ENCODE measurements at places on chromosomes 6 and 20. TPM values are rescaled to one million over a fixed set of nuclear protein-coding genes. Genes with fewer than 3 reads are reported as not detected.

DNA sequence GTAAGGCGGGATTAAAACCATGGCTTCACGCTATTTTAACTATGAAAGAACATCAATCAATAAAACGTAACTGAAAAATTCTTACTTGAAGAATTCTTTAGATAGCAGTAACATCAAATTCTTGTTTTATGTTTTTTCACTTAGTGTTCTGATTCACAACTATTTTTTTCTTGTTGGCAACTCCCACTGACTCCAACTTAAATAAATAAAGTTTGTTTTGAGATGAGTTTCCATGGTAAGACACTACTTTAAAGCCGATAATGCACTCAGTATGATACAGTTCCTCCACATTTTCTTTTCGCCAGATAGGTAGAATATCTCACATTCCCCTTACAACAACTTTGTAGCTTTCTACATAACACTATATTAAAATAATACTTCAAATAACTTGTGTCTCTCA is 33.1 kb upstream of the CNKSR3 start:
- no peak overlapping the region for H3K4me3 ChIP-seq
- no peak overlapping the region for H3K27ac ChIP-seq
- no peak for DNase-seq

DNA sequence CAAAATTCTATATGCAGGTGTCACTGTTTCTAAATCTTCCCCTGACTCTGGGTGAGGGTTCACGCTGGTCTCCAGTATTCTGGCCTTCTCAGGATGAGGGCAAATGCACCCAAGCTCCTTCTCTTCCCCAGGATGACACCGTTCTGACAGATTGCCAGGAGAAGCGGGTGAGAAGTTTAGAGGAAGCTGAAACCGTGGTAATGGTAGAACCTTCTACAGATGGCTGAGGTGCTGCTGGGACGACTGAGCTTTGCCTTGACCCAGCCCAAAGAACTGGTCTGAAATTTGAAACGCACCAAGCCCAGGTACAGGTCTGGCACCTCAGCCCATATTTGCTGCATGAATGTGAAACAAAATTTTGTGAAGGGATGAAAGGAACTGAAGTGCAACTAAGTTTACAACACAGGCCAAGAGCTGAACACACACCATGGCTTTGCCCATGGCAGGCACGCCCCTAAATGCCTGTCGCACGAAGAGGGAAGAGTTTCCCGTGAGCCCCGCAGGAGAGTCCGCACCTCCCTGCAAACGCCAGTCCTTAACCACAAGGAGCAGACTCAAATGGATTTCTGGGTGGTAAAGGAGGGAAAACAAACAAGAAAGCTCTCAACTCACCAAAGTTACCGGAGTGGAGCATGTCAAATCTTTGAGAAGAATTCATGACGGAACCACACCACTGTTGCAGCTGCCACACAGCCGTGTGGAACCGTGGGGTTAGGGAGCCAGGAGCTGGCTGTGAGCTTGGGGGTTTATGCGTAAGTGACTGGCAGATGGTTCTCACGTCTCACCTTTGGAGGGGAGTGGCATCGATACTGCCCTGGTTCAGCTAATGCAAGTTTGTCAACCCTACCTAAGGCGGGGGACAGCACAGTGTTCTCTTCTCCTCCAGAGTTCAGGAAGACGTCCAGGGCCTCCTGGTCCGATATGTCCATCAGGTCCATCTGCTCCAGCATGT is 138.9 kb downstream of the DTNBP1 start:
- H3K27me3 ChIP-seq = no peaks in the 10 kb centered on the region
- no peak overlapping the region for H3K27ac ChIP-seq
- no peak overlapping the region for H3K4me3 ChIP-seq
- no peak for DNase-seq
- H3K36me3 ChIP-seq = peaks cover 27% of the 10 kb centered on the region

GRCh38 chr6:39664173-39664572 is 61.0 kb downstream of the KIF6 start:
- H3K4me1 ChIP-seq = no peaks in the 10 kb centered on the region
- no peak for DNase-seq
- H3K27ac ChIP-seq = no peak overlapping the region
- no peaks in the 10 kb centered on the region for H3K27me3 ChIP-seq
- H3K4me3 ChIP-seq = no peak overlapping the region
- no peaks in the 10 kb centered on the region for H3K36me3 ChIP-seq

PPP1R16B gene
- 15.1 TPM for total RNA-seq

- H3K27me3 ChIP-seq = no peaks in the 10 kb centered on the region
- H3K4me3 ChIP-seq = no peak overlapping the region
- no peak overlapping the region for H3K27ac ChIP-seq
- DNase-seq = no peak
- peaks cover 59% of the 10 kb centered on the region for H3K36me3 ChIP-seq
These were observed 28.0 kb downstream of the DIDO1 start for GRCh38 chr20:62898093-62898964.

DNA sequence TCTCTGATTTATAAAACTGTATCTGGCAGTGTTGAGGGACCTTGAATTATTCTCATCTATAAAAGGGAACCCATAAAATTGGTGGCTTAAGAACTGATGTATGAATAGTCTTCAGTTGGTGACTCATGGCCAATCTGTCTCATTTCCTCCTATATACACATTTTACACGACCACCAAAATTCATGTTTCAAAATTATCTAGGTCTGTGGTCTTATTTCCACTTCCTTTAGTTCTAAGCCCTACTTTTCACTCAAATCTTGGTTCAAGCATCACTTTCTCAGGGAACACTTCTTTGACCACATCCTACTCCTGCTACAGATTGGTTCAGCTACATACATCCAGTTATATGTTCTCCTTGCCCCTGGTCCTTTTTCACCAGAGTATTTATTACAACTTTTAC is 18.6 kb upstream of the ENPP1 start:
- H3K36me3 ChIP-seq = no peaks in the 10 kb centered on the region
- H3K4me3 ChIP-seq = no peak overlapping the region
- H3K4me1 ChIP-seq = no peaks in the 10 kb centered on the region
- DNase-seq = no peak

- H3K27ac ChIP-seq = no peak overlapping the region
- no peaks in the 10 kb centered on the region for H3K4me1 ChIP-seq
- H3K27me3 ChIP-seq = no peaks in the 10 kb centered on the region
- no peak overlapping the region for H3K4me3 ChIP-seq
- no peaks in the 10 kb centered on the region for H3K36me3 ChIP-seq
These were observed 44.9 kb downstream of the SNAP25 start for GRCh38 chr20:10263385-10264165.

C20orf144 gene
- total RNA-seq = not detected

DNA sequence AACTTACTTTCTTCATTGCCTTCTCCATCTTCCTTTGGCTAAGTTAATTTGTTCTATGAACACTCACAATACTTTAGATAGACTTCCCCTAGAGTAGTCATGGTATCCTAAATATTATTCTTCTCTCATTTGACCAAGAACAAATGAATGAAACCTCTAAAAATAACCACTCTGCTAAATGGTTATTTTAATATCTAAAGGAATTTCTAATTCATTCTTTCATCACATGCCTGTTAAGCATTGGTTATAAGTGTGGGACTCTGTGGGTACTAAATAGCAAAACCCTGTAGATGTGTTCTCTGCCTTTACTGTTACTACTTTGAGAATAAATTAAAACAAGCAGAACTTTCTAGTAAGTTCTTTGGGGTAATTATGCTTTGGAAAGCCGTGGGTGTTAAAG is 138.9 kb downstream of the EYA4 start:
- H3K4me3 ChIP-seq = no peak overlapping the region
- no peaks in the 10 kb centered on the region for H3K4me1 ChIP-seq
- H3K27me3 ChIP-seq = no peaks in the 10 kb centered on the region
- H3K36me3 ChIP-seq = no peaks in the 10 kb centered on the region
- no peak for DNase-seq
- H3K27ac ChIP-seq = no peak overlapping the region

DNA sequence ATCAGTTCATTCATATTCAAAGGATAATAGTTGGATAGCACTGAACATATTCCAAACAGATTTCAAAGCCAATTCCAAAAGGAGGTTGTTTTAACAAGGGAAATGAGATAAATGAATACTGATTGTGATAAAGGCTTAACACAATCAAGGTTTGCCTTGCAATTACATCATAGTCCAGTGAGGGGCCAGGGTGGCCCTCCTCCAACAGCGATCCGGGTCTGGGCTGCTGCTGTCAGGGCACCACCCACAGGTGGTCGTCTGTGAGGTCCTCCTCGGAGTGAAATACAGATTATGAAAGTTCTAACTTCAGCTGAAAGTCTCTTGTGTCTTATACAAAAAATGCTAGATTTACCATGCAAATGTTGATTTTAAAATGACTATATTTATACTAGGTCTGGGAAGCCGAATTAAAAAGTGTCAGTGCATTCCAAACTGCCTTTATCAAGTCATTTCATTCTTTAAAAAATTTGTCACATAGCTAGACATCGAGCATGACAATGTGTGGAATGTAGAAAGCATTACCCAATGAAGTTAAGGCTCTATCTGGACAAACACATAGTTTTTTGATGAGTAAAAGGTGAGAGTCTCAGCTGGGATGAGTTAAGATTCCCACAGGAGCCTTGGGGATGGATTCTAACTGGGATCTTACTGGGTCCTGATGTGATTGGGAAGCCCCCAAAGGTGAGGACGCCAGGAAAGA is 65.9 kb upstream of the SLC22A23 start:
- no peak overlapping the region for H3K27ac ChIP-seq
- no peak for DNase-seq
- no peak overlapping the region for H3K4me3 ChIP-seq
- no peaks in the 10 kb centered on the region for H3K4me1 ChIP-seq
- H3K36me3 ChIP-seq = no peaks in the 10 kb centered on the region

- no peak for DNase-seq
- H3K4me3 ChIP-seq = no peak overlapping the region
- no peaks in the 10 kb centered on the region for H3K27me3 ChIP-seq
- no peaks in the 10 kb centered on the region for H3K4me1 ChIP-seq
- H3K36me3 ChIP-seq = no peaks in the 10 kb centered on the region
These were observed 142.5 kb downstream of the SLC24A3 start for GRCh38 chr20:19354950-19355349.

KCNG1 gene
- 0.30 TPM for total RNA-seq

GSTA3 gene
- total RNA-seq = 0.57 TPM

TRIM15 gene
- not detected for total RNA-seq

DNA sequence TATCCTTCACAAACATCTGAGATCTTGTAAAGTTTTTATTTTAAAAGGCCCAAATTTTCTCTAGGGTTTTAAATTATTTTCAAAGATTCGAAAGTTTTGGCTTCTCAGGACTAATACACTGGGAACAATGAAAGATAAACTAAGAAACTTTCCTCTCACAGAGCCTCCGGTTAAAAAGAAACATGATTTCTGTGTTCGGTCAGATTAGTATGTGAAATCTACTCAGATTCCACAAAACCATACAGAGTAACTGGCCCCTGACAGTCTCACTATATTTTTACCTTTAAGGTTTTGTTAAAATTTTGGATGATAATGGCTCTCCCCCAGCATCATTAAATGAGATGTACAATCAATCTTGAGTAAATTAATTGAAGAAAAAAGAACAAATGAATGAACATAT is 471.0 kb downstream of the COL12A1 start:
- no peaks in the 10 kb centered on the region for H3K27me3 ChIP-seq
- no peaks in the 10 kb centered on the region for H3K4me1 ChIP-seq
- no peaks in the 10 kb centered on the region for H3K36me3 ChIP-seq
- no peak overlapping the region for H3K4me3 ChIP-seq
- no peak overlapping the region for H3K27ac ChIP-seq
- DNase-seq = no peak

DNA sequence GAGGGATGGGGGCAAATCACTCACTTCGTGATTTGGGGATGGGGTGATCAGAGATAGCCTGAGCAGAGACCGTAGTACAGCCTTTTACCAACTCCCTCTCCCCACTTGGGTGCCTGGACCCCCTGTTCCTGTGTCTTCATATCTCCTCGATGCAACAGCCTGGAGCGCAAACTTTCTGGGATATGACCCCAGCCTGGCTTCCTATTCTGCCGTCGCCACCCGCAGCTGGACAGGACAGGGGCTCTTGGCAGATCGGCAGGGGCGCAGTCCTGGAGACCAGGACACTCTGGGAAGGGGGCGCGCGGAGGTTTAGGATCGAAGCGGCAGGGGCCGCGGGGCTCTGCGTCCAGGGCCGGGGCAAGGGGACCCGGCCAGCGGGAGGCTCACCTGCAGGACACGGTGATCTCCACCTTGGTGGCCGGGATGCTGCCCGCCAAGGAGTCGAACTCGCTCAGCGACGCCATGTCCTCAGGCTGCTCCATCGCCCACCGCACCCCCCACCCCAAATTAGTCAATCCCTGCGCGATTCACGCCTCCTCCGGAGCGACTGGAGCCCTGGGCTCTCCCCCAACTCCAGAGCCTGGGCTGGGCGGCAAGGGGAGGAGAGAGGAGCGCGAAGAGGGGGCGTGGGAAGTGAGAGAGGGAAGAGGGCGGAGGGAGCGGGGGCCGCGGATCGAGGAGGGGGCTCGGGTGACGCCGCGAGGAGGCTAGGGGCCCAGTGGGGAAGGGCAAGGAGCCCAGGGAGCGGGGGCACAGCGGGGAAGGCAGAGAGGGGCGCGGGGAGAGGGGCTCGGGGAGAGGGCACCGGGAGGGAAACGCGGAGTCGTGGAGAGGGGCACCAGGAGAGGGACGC is at the start of gene CPNE5:
Gene CPNE5 (minus strand): TSS at position 549 of the 853 bp plus-strand sequence. CDS start 67 bp downstream, at position 482.
- peaks cover 25% of the 10 kb centered on the region for H3K4me1 ChIP-seq
- H3K36me3 ChIP-seq = no peaks in the 10 kb centered on the region
- H3K27ac ChIP-seq = no peak within 1 kb of the TSS
- peak; percentile 81 for DNase-seq

MCHR2 gene
- total RNA-seq = not detected

DNA sequence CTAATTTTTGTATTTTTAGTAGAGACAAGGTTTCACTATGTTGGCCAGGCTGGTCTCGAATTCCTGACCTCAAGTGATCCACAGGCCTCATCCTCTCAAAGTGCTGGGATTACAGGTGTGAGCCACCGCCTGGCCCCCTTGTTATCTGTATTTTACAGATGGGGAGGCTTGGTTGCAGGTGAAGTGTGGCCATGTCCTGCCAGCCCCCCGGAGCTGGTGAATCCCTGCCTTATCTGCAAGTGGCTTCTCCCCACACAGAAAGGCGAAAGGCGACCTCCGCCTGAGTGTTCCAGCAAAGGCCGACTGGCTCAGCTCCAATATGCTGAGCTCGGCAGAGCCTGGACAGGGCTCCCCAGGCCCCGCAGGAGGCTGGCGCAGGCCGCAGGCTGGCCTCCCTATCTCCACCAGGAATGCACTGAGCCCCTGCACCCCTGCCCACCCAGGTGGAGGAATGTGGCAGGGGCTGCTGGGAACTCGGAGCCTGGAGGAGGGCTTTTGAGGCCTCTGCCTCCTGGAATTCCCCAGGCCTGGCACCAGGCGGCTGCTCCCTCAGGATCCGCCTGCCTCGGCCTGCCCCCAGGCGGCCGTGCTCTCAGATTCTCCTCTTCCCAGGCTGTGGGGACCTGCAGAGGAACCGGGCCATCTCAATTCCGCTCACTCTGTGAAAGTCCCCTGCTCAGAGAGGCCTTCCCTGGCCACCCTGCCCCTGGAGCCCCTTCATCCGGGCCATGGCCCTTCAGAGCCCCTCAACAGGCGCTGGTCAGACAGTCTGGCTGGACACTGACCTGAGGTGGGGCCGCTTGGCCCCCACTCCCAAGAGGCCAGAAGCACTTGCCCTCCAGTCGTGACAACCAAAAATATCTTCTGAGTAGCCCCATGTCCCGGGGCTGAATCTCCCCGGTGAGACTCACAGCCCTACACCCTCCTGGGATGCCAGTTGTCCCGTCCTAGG is 9.3 kb upstream of the LAMA5 start:
- no peaks in the 10 kb centered on the region for H3K36me3 ChIP-seq
- H3K27me3 ChIP-seq = no peaks in the 10 kb centered on the region
- peaks cover 57% of the 10 kb centered on the region for H3K4me1 ChIP-seq
- peak; percentile 67 for DNase-seq
- peak overlapping the region; percentile 65 for H3K27ac ChIP-seq

RWDD2A gene
- total RNA-seq = 4.0 TPM

ME1 gene
- total RNA-seq = 12.4 TPM

- no peaks in the 10 kb centered on the region for H3K27me3 ChIP-seq
- H3K36me3 ChIP-seq = no peaks in the 10 kb centered on the region
- no peak for DNase-seq
- no peak overlapping the region for H3K27ac ChIP-seq
These were observed 4.2 kb downstream of the SCML4 start for GRCh38 chr6:107819964-107820337.

BPIFB1 gene
- total RNA-seq = 32.8 TPM

Measured in upper lobe of left lung (tissue), 6 donors.